ENCODE measurements at places on chromosomes 6 and 20.

- peak; percentile 20 for DNase-seq
Measured at GRCh38 chr6:88870717-88871330, 92.6 kb downstream of the RNGTT start.

DNA sequence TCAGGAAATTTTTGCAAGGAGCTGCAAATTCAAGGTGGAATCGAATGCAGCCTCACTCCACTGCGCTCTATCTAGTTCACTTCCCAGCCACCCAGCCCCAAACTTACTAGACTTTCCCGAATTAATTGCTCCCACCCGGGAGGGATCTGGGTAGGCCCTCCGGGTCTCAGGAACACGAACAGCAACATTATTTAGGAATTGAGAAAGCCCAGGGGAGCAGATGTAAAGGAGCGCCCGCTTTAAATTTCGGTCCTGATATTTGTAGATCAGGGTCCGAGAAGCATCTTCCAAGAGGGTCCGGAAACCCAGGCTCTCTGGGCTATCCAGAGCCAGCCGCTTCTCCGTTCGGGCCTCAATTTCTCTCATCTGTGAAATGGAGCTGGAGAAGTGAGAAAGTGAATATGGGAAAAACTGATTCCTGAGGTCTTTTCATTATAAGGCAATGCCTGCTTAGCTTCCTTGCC is 490 bp upstream of the ID1 start:
- no peak for DNase-seq

DNA sequence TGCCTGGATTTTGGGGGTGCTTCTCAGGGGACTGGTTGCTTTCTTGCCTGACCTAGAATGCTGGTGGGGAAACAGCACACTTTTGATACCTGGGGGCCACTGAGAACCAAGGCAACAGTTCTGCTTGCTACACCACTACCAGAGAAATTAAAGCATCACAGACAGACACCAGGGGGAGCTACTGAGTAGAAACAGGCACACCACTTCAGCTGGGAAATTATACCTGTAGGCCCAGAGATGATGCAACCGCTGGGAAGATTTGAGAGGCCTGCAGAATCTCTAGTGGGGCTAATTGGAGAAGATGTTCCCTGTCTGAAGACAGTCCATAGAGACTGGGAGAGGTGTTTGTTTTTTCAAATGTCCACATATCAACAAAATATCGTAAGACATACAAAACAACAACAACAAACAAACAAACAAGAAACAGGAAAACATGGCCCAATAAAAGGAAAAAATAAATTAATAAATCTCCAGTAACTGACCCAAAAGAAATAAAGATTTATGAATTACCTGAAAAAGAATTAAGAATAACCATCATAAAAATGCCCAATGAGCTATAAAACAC is 129.4 kb upstream of the RIN2 start:
- DNase-seq = peak; percentile 24

DNA sequence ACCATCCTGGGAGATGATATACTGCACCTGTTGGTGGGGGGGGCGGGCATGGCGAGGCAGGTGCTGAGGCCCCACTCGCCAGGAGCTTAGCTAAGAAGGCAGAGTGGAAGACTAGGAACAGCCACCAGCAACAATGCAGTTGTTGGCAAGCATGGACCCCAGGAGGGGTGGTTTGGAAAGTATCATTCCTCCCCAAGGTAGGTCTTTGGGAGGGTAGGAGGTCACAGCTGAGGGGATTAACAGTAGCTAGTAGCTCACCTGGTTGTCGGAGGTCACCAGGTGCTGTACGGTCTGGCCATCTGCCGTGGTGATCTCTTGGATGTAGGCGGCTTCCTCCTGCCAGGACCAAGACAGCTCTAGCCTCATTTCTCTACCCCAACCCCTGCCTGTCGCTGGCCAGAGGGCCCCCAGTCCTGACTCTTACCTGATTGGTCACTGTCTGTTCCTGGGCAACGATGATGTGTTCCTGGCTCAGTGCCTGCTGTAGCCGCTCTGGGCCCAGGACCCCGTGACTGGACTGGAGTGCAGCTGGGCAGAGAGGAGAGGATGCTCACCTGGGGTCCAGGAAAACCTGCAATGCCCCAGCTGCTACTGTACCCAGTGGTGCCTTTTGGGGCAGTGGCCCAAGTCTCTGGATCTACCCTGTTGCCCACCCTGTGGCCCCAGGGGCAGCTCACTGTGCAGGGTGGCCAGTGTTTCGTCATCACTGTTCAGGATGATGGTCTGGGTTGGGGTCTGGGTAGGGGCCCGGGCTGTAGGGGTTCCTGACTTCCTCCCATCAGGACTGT is 15.3 kb downstream of the PCIF1 start:
- DNase-seq = no peak

GRCh38 chr6:163323705-163324104 is 90.8 kb upstream of the QKI start:
- DNase-seq = no peak

DNA sequence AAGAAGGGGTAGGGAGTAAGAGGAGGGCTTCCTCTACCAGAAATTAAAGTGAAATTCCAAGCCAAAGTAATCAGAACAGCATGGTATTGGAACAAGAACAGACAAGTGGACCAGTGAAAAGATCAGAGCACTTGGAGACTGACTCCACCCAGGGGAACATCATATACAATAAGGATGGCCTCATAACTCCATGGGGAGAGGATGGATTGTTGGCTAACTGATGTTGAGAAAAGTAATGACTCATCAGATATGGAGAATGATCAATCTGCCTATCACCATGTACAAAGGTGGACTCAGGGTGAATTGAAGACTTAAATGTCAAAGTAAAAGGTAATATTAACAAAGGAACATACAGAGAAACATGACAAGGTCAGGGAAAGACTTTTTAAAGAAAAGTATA is 12.8 kb downstream of the SLC22A3 start:
- no peak for DNase-seq

Measured in CD8-positive, alpha-beta T cell (primary cell).